ENCODE measurements at places on chromosomes 6 and 20. TPM values are rescaled to one million over a fixed set of nuclear protein-coding genes. Genes with fewer than 3 reads are reported as not detected.

GRCh38 chr20:3866464-3866863, 19.8 kb downstream of the MAVS start:
- DNase-seq, result no peak

DNA sequence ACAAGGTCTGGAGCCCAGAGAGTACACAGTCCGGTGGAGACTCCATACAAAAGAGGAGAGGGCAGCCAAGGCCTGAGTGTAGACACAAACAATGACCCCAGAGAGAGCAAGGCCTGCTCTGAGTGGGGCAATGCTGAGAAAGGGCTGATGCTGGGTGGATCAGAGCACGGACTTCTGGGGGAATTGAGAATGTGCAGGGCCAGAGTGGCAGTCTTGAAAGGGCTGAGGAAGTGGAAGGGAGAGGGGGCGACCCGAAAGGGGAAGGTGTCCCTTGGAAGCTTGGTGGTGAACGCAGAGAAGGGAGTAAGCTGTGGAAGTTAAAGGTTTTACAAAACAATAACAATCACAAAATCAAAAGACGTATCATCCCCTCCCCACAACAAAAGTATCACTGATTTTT, 12.0 kb upstream of the GRM4 start:
- DNase-seq, result no peak

DNA sequence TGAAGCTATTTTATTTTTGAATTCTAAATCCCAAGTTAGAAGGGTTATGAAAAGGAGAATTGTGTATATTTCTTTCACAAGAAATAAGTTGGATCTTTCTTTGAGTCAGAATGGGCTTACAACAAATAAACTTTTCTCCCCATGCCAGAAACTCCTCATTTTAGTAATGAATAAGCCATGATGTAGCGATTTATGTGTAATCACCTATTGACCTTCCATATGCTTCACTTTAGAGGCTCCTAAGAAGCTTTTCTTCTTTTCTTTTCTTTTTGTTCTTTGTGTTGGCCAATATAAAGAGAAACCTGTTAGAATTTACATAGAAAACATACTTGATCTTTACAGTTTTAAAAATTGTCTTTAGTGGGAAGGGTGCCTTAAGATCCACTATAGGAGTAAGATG, 370.2 kb downstream of the UTRN start:
- DNase-seq, result no peak

- DNase-seq, result no peak
Measured at GRCh38 chr20:49496553-49497397, 14.3 kb upstream of the KCNB1 start.

DNA sequence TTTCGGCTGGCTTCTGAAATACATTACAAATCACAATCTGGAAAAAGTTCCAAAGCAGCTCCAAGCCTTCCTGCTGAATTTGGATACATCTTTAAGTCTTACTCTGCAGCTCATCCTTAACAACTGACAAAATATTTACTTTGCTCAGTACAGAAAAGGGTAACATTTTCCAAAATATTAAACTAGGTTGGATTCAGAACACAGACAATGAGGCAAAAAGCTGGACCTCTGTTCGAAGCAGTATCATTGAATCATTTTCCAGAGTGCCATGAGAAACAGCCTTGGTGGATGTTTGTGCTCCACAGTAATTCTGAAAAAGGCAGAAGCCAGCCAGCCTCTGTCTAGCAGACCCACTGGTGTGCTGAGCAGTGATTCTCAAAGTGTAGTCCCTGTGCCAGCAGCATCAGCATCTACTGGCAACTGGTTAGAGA, 162.1 kb downstream of the AIG1 start:
- no peak for DNase-seq

GRCh38 chr6:51265426-51265825, 446.8 kb downstream of the TFAP2B start:
- no peak for DNase-seq

GRCh38 chr6:97438011-97438671, 155.1 kb upstream of the MMS22L start:
- DNase-seq, result no peak

Gene IP6K3
- total RNA-seq, result not detected

Gene C6orf120
- total RNA-seq, result 41.0 TPM

Gene MUC22
- not detected for total RNA-seq
